ENCODE measurements at places on chromosomes 4 and X. TPM values are rescaled to one million over a fixed set of nuclear protein-coding genes. Genes with fewer than 3 reads are reported as not detected.

PNMA6A gene
- total RNA-seq: 0.18 TPM

KIT gene
- total RNA-seq: 6.9 TPM

DNA sequence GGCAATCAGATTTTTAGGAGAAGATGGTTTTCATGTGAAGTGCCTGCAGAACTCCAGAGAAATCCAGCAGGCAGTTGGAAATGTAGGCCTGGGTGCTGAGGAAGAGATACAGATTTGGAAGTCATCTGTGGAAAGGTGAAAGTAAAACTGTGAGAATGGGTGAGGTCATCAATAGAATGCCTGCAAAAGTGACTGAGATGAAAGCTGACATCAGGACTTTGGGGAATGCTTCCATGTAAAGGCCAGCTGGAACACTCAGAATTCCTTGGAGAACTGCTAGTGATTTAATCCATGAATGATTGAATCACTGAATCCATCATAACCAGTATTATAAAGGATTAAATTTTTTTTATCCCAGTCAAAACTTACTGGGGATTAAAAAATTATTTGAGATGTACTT is 124.5 kb upstream of the GIMD1 start:
- no peak overlapping the region for H3K27ac ChIP-seq
- H3K36me3 ChIP-seq: no peaks in the 10 kb centered on the region
- H3K4me1 ChIP-seq: no peaks in the 10 kb centered on the region
- no peaks in the 10 kb centered on the region for H3K27me3 ChIP-seq
- H3K4me3 ChIP-seq: no peak overlapping the region

GRCh38 chr4:23717528-23718248 is 172.2 kb downstream of the PPARGC1A start:
- no peaks in the 10 kb centered on the region for H3K36me3 ChIP-seq
- H3K27me3 ChIP-seq: no peaks in the 10 kb centered on the region
- peak; percentile 31 for DNase-seq
- no peaks in the 10 kb centered on the region for H3K4me1 ChIP-seq

- peaks cover 5% of the 10 kb centered on the region for H3K4me1 ChIP-seq
- H3K27ac ChIP-seq: no peak overlapping the region
- DNase-seq: no peak
- H3K36me3 ChIP-seq: no peaks in the 10 kb centered on the region
- no peak overlapping the region for H3K4me3 ChIP-seq
These were observed 31.7 kb upstream of the SPRY1 start for GRCh38 chr4:123364906-123365305.

- H3K4me3 ChIP-seq: no peak overlapping the region
- peaks cover 51% of the 10 kb centered on the region for H3K36me3 ChIP-seq
- no peak overlapping the region for H3K27ac ChIP-seq
- DNase-seq: no peak
- H3K4me1 ChIP-seq: peaks cover 2% of the 10 kb centered on the region
These were observed 345.7 kb downstream of the ARHGAP10 start for GRCh38 chr4:148077581-148077980.

GRCh38 chrX:138771047-138771446 is 59.5 kb upstream of the FGF13 start:
- no peaks in the 10 kb centered on the region for H3K27me3 ChIP-seq
- H3K36me3 ChIP-seq: no peaks in the 10 kb centered on the region
- H3K27ac ChIP-seq: no peak overlapping the region
- no peaks in the 10 kb centered on the region for H3K4me1 ChIP-seq

DNA sequence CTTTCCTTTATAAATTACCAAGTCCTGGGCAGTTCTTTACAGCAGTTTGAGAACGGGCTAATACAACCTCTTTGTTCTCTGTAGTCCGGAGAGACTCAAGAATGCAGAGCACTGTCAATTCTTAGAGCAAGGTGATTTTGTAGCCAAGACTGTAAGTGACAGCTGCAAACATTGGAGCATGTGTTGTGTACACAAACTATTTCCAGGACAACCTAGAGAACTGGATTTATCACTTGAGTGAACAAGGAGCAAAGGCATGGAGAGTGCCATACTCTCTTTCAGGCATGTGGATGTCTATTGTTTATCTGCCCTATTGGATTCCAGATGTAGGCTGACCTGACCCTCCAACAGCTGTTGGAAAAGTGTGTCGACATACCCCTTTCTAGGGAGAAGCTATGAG is 153.9 kb downstream of the SPANXN3 start:
- no peak overlapping the region for H3K27ac ChIP-seq
- DNase-seq: no peak
- no peaks in the 10 kb centered on the region for H3K36me3 ChIP-seq
- no peaks in the 10 kb centered on the region for H3K4me1 ChIP-seq

DNA sequence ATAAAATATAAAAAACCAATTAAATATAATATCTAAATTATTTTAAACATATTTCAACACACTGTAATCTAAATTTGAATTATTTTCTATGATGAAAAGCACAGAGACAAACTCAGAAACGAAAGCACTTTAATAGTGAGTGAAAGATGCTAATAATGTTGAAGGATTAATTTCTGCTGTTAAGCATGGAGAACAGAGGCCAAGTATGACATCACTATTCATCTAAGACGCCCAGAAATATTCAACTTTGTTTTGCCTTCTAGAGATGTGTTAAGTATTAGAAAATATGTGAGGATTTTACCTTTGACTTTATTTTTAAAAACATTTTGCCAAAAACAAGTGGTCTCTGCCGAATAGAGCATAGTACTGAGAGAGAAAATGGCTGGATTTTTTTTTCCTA is 19.3 kb downstream of the ARHGEF6 start:
- no peaks in the 10 kb centered on the region for H3K4me1 ChIP-seq
- H3K27me3 ChIP-seq: no peaks in the 10 kb centered on the region
- no peak for DNase-seq
- H3K4me3 ChIP-seq: no peak overlapping the region
- H3K36me3 ChIP-seq: no peaks in the 10 kb centered on the region

NUDT11 gene
- total RNA-seq: 13.8 TPM

DNA sequence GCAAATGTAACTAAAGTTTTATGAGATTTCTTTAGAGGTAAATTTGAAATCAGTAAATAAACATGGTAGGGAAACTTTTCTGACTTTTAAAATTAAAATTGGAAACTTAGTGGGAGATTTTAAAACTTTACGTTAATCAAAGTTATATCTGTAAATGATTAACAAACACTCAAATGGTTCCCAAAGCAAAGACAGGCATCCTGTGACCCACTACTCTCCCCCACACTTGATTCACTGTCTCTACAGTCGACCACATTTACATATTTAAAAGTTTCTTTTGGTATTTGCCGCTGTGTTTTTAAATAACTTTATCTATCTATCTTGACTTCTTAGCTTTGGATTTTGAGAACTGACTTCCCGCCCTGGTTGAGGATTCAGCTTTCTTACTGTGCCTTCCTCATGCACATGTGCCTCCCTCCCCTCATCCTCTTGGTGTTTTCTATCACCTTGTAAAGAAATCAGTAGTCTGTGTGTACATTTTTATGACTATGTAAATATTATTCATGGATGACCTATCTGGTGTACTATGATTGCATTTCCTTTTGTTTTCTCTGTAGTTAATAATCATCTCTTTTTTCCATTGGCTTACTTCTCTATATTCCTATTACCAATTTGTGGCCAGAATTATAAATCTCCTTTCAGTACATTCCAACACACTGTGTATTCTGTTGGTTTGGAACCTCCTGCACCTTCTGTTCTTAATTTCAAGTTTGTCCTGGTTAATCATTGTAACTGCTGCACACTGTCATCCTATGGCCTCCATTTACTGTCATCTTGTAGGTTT is 72.6 kb downstream of the WWC2 start:
- peaks cover 25% of the 10 kb centered on the region for H3K4me1 ChIP-seq
- DNase-seq: peak; percentile 25
- H3K36me3 ChIP-seq: no peaks in the 10 kb centered on the region
- H3K4me3 ChIP-seq: no peak overlapping the region
- H3K27ac ChIP-seq: no peak overlapping the region

DNA sequence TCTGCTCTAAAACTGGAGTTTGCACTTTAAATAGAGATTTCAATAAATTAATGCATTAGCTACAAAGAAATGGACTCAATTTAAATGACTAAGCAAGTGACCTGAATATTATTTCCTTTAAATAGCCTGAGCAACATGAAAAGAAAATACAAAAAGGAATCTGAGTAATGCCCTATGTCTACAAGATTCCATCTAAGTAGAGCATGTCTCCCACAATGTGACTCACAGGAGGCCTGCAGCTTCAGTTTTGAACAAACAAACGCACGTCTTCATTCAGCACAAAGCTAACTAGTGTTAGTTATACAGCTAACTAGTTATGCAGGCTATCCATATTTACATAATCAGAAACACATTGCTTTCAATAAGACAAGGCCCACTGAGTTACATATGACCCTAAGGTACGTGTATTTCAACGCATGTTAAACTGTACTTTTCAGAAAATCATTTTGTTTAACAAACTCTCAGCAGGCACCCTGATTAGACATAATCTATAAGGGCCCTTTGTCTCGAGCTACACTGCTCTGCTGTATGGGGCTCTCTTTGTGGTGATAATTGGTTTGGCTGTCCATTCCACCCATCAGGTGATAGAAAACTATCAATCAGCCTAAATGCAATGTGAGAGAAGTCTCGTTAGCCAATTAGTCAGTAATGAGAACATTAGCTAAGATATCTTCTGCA is 116.5 kb downstream of the MAML3 start:
- H3K27me3 ChIP-seq: no peaks in the 10 kb centered on the region
- no peaks in the 10 kb centered on the region for H3K36me3 ChIP-seq
- H3K4me1 ChIP-seq: peaks cover 15% of the 10 kb centered on the region
- DNase-seq: peak; percentile 97
- no peak overlapping the region for H3K4me3 ChIP-seq
- H3K27ac ChIP-seq: peak overlapping the region; percentile 53

TMEM271 gene
- not detected for total RNA-seq

C4orf36 gene
- total RNA-seq: 0.28 TPM

NR3C2 gene
- total RNA-seq: 1.9 TPM

DNA sequence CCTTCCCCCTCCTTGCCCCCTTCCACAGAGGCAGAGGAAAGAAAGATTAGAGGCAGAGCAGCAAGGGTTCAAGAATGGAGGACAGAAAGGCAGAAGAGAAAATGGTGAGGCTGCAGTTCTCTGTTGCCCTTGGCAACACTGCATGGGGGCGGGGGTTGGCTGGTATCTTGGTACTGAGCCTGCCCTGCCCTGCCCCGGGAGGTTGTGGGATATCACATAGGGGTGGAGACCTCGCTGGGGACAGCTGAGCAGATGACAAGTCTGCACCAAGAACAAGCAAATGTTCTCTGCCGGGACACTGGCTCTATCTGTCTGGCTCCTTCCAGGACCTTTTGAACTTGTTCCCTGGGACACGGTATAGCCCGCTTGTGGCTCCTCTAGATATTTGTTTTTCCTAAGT is 39.8 kb downstream of the NHS start:
- H3K4me3 ChIP-seq: no peak overlapping the region
- H3K27ac ChIP-seq: no peak overlapping the region
- no peak for DNase-seq

GRCh38 chr4:102263024-102263787 is 82.1 kb downstream of the SLC39A8 start:
- no peaks in the 10 kb centered on the region for H3K4me1 ChIP-seq
- H3K36me3 ChIP-seq: no peaks in the 10 kb centered on the region
- H3K4me3 ChIP-seq: no peak overlapping the region
- DNase-seq: peak; percentile 28
- no peaks in the 10 kb centered on the region for H3K27me3 ChIP-seq

DNA sequence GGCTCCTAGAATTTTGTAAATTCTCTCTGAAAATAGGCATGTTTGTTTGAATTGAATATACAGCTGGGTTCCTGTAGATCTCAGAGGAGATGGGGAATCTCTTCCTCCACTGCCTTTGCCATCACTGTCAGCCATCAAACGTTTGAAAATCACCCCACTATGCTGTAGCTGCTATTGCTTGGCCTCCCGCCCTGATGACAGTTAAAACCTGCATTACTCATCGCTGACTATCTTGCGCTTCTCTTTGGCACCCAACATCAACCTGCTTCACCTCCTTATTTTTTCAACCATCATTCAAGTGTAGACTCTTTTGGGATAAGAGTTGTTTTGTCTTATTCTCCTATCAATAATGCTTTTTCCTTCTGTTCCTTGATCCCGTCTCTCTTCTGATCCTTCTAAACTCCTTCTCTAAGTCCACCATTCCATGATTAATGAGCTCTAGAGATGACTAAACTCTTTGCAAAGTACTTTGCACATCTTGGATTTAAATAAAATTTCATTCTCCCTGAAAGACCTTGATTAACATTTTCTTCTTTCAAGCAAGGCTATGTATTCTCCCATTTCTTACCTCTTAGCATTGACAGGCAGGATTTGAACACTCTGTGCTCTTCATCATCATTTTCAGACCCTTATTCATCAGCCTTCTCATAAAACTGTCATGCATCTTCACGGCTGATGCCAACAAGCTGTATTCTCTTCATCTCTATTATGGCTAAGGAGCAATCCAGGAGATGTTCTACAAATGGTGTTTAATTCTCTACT is 133.0 kb downstream of the SNCA start:
- no peaks in the 10 kb centered on the region for H3K36me3 ChIP-seq
- H3K27me3 ChIP-seq: no peaks in the 10 kb centered on the region
- DNase-seq: no peak
- no peak overlapping the region for H3K27ac ChIP-seq

GPR173 gene
- 1.1 TPM for total RNA-seq

OTUD6A gene
- total RNA-seq: not detected

DNA sequence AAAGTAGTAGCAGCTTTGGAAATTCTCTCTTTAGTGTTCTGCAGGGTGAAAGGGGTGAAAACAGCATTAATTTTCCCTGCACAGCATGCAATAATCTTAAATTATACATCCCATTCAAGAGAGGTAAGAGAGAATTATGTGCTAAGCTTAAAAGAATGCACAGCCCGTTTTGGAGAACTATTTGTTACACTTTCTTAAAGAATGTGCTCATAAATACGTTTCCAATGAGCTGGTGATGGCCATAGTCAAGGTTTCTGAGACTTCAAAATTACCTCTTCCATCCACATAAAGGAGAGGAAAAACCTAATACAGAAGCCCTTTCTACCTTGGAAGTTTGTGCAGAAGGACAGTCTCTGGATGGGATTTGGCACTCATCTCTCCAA is 766.7 kb upstream of the TENM3 start:
- no peak overlapping the region for H3K27ac ChIP-seq
- H3K4me1 ChIP-seq: no peaks in the 10 kb centered on the region
- DNase-seq: peak; percentile 1
- no peaks in the 10 kb centered on the region for H3K27me3 ChIP-seq
- H3K4me3 ChIP-seq: no peak overlapping the region
- H3K36me3 ChIP-seq: no peaks in the 10 kb centered on the region

DNA sequence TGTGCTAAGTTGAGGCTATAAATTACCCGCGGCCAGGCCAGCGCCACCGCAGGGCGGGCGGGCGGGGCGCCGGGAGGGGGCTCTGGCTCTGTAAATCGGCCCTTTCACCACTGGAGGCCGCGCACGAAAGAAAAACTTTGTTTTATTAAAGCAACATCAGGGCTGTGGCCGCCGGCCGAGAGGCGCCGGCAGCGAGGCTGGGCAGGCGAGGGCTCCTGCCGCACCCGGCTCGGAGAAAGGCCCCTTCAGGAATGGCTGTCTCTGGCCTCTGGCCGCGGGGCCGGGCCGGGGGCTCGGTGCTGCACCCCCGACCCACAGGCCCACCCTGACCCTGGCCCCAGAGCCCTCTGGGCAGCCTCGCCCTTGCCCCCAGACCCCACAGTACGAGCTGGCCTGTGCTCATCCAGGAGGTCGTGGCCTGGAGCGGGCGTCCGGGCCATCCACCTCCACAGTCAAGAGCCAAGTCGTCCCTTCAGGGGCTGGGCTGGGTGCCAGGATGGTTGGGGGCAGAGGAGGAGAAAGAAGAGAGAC is 29.5 kb upstream of the FGFR3 start:
- DNase-seq: peak; percentile 22
- no peaks in the 10 kb centered on the region for H3K36me3 ChIP-seq
- no peak overlapping the region for H3K27ac ChIP-seq
- peaks cover 4% of the 10 kb centered on the region for H3K4me1 ChIP-seq

Measured in IMR-90 (cell line).